Activated CD4-positive, alpha-beta memory T cell treated with anti-CD3 and anti-CD28 coated beads for 36 hours (primary cell): ENCODE measurements at places on chromosomes 7 and 10. TPM values are rescaled to one million over a fixed set of nuclear protein-coding genes. Genes with fewer than 3 reads are reported as not detected.

- no peak for DNase-seq
Observed at GRCh38 chr10:97228775-97229157, 43.0 kb upstream of the SLIT1 start.

- no peak for DNase-seq
Observed at GRCh38 chr10:73800560-73801252, 10.7 kb downstream of the NDST2 start.

- no peak for DNase-seq
Observed at GRCh38 chr7:31705377-31705776, 18.4 kb downstream of the PPP1R17 start.

GRCh38 chr7:151206914-151207313 lies 3.4 kb downstream of the H2BK1 start:
- no peak for DNase-seq

WAC gene
- total RNA-seq: 92.9 TPM

OR6V1 gene
- total RNA-seq: not detected

- DNase-seq: no peak
Observed at GRCh38 chr10:70683940-70684339, 11.6 kb downstream of the ADAMTS14 start.
